ENCODE measurements at places on chromosomes 12 and 14.

GRCh38 chr12:1502379-1502720 lies 92.0 kb downstream of the FBXL14 start:
- no peak for DNase-seq

GRCh38 chr14:38384741-38385140 lies 128.8 kb upstream of the CLEC14A start:
- DNase-seq, result no peak

DNA sequence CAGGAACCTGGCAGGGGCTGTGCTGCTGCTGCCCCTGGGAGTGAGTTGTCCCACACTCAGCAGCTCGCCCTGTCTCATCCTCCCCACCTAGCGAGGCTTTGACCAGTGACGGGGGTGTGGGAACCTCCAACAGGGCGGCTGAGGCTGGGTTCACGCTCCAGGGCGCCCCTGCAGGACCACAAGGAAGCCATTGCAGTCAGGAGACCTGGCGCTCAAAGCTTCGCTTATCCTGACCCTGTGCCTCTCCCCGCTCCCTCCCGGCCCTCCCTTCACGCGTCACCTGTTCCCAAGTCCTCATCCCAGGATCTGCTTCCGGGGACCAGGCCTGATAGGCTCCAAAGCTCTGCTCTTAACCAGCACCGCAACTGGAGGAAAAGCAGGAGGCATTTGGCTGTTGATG lies 272.0 kb upstream of the SFSWAP start:
- no peak for DNase-seq

DNA sequence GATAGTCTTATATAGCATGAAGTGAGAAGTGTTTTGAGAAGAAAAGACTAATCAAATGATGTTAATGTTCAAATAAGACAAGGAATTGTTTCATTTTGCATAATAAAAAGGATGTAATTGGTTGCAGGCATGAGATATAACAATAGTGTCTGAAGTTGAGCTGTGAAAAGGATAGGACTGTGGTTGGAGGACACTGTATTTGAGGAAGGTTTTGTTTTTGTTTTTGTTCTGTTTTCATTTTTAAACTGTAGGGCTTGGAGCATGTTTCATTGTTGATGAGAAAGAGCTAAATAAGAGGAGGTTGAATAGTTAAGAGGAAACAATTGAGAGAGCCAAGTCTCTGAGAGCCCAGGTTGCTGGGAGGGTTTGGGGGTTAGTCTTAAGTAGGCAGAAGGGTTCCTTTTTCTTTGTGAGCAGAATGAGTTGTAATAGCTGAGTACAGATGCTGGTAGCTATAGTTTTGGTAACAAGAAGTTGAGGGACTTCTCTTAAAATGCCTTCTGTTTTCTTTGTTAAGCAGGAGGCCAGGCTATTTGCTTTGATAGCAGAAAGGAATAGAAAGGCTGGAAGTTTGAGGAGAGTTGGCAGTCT lies 58.4 kb downstream of the CCDC91 start:
- DNase-seq, result no peak

DNA sequence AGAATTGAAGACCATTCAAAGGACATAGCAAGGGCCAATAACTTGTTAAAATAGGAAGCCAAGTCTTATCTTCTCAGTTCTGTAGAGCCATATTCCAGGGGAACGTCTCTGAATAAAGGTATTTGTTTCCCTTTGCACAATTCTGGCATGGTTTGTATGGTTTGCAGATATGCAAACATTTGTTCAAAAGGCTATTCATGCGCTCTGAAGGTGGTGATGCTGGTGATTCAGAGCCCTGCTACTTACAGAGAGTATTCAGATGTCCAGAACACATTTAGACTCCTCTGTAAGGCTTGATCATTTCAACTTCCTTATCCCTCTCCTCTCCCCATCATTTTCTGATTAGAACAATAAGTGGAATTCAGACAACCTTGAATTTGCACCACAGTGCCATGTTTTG lies 35.9 kb downstream of the SLC4A8 start:
- no peak for DNase-seq

- DNase-seq, result no peak
These were observed 1110.6 kb downstream of the SLC6A15 start for GRCh38 chr12:83801972-83802371.

DNA sequence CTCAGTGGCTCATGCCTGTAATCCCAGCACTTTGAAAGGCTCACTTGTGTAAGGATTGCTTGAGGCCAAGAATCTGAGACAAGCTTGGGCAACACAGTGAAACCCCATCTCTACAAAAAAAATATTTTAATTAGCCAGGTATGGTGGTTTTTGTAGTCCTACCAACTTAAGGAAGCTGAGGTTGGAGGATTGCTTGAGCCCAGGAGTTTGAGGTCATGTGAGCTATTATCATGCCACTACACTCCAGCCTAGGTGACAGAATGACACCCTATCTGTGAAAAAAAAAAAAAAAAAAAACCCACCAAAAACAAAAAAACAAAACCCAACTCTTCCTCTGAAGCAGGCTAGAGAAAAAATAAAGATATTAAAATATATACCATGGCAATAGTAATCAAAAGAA lies 41.2 kb downstream of the TMEM116 start:
- no peak for DNase-seq

DNA sequence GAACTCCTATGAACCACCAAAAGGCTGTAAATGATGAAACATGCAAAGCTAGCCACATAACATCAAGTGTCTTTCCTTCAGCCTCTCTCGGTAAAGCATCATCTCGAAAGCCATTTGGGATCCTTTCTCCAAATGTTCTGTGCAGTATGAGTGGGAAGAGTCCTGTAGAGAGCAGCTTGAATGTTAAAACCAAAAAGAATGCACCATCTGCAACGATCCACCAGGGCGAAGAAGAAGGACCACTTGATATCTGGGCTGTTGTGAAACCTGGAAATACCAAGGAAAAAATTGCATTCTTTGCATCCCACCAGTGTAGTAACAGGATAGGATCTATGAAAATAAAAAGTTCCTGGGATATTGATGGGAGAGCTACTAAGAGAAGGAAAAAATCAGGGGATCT lies 61.2 kb downstream of the ATG14 start:
- no peak for DNase-seq

DNA sequence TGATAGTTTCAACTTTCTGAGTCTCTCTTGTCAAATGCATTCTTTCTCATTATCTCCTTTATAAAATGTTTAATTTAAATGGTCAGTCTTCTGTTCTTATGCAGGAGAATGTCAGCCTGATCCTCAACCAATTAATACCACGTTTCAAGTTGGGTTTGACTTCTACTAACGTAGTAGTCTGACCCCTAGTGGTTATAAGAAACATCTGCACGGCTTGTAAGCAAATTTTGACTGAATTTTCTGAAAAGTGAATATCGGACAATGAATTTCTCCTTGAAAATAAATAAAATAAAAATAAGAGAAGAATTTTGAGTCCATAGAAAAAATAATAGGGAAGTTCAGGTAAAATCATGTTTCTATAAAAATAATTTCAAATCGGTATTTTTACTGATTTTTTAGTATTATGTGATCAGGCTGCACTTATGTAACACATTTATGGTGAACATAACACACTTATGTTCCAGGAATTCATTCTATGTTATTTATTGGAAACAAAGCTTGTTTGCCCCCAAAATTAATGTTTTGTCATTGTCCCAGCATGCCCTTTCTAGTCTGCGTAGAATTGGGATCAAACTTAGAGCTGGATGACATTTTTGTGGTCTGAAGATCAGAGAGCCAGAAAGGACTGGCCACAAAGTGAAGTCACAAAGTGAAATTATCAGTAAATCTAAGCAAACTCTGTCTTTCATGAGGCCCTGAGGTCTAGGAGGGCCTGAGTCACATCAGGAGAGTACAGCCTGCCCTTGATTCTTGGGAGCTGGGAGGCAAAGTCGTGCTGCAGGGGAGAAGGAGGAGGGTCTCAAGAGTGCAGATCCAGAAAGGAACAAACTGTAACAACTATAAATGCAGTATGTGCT lies 101.2 kb upstream of the STXBP6 start:
- DNase-seq, result no peak

- DNase-seq, result no peak
These were observed 25.3 kb downstream of the GNS start for GRCh38 chr12:64733857-64734256.

DNA sequence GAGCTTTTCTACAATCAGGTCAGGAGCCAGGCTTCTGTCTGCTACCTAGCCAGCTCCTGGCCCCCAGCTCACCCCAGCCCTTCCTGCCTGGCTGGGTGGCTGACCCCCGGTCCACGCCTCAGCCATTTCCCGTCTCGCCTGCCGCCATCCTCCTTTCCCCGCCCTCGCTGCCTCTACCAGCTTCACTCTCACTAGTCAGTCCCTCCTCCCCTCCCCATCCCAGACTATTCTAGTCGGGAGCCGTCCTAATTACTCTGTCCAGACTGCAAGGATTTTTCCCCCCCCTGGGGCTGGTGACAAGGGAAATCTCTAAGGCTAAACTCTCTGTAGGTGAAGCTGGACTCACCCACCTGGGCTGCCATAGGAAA lies 825 bp downstream of the DHH start:
- DNase-seq, result no peak

- no peak for DNase-seq
These were observed 191.7 kb upstream of the LHX5 start for GRCh38 chr12:113663396-113663795.

GRCh38 chr12:64701283-64701682 lies 57.9 kb downstream of the GNS start:
- no peak for DNase-seq

- DNase-seq, result no peak
These were observed 1022.5 kb downstream of the BCL11B start for GRCh38 chr14:98249476-98249875.

DNA sequence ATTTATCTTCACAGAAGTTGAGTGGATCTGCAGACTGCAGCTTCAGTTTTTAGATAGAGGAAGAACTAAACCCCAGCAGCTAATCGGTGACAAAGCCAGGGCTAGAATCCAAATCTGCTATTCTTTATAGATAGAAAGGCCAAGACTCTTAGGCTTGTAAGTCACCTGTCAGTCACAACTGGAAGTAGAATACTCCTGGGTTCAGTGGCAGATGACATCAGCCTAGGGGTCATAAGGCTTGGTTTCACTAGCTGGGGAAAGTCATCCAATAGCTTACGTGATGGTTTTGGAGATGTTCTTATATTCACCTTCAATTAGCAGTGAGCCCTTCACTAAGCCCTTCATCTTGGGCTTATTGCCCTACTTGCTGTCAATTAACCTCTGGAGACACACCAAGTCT lies 93.4 kb downstream of the APAF1 start:
- no peak for DNase-seq

DNA sequence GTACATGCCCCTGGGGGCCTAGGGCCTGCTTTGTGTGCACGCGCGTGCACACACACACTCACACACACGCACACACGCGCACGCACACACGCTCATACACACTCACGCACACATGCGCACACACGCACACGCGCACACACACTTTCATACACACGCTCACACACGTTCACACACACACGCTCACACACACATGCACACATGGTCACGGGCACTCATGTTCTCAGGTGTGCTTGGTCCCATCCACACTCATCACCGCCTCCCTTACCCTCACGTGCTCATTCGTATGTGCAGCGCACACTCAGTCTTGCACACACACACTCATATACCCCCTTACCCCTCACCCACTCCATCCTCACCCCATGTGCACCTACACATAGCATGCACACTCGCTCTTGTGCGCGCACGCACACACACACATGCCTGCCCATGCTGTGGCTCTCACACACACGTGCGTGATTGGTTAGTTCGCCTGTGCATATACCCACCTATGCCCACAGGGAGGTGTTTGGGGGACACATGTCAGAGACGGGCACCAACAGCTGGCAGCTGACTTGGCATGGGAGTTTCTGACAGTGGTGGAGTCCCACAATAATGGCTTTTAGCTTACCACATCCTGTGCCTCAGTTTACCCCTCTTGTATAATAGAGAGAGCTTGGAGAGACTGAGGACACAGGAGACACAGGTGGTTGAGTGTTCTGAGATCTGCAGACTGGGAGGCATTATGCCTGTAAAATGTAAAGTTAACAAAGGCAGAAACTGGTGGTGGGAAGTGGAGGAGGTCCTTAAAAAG lies 28.7 kb downstream of the TSPAN9 start:
- DNase-seq, result no peak

DNA sequence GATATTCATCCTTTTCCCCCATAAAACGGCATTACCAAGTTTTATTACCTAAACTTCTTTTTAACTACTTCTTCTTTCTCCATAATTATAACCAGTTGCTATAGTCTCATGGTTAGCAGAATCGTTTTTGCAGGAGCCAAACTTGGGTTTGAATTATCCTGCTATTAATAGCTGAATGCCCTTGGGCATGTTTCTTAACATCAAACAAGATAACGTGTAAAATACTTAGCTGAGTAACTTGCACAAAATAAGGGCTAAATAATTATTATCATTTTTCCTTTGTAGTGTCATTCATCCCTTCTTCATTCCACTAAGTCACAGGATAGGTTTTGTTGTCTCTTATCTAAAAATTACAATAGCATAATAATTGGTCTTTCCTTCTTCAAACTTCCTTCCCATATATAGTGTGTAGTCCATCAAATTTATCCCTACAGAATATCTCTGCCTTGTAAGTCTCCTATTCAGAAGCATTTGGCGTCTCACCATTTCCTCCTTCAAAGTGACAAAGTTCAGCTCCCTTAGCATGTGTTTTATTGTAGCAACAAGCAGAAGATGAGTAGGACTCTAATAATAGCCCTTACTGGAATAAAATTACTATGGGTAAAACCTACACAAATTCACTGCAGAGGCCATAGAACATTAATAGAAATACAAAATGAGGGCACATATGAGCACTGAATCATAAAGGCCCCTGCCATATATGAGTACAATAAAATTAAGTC lies 63.8 kb downstream of the FAR2 start:
- no peak for DNase-seq

DNA sequence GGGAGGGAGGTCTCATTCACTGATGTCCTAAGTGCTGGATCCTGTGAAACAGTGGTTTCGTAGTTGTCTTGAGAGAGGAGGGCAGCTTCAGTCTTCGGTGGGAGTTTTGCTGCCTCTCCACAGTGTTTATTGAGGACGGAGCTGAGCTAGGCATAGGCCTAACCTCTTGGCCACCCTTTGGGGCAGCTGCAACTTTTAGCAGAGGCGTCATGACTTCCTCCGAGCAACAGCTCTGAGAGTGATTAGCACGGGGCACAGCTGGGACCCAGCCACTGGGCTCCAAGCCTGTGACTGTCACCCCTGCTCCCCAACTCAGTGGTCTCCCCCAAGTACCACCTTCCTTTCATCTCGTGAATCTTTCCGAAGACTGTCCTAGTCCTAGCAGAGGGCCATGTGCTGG lies 139.9 kb upstream of the NCOR2 start:
- DNase-seq, result no peak

GRCh38 chr14:100748944-100749343 lies 22.3 kb downstream of the DLK1 start:
- no peak for DNase-seq

- no peak for DNase-seq
These were observed 10.0 kb downstream of the MARK3 start for GRCh38 chr14:103395244-103395643.

GRCh38 chr12:18935371-18935965 lies 194.1 kb upstream of the PLEKHA5 start:
- no peak for DNase-seq

- no peak for DNase-seq
These were observed 1.6 kb upstream of the PRPH start for GRCh38 chr12:49293056-49293956.

GRCh38 chr14:61120576-61120975 lies 139.5 kb downstream of the SLC38A6 start:
- DNase-seq, result no peak

Data from stimulated activated CD4-positive, alpha-beta T cell treated with anti-CD3 and anti-CD28 coated beads, TNF-alpha, amount 100 ng/mL, for 4 hours (primary cell).